ENCODE measurements at places on chromosomes 11 and 22. TPM values are rescaled to one million over a fixed set of nuclear protein-coding genes. Genes with fewer than 3 reads are reported as not detected.

The CTSW gene
- total RNA-seq = 2.2 TPM

DNA sequence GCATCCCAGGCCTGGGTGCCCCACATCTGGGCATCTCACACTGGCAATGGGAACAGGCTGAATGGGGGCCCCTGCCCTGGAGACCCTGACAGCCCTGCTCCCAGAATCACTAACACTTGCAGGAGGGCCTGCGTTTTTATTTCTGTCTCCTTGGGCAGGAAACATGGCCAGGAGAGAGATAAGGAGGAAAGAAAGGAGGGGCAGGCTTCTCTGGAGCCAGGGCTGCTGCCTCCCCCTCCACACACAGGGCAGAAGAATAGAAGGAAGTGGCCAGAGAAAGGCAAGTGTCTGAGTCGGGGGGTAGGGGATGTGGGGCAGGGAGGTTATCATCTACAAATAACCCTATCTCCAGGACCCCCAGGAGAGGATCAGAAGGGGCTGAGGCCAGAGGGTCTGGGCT is 25.5 kb upstream of the TSPAN18 start:
- DNase-seq = no peak

DNA sequence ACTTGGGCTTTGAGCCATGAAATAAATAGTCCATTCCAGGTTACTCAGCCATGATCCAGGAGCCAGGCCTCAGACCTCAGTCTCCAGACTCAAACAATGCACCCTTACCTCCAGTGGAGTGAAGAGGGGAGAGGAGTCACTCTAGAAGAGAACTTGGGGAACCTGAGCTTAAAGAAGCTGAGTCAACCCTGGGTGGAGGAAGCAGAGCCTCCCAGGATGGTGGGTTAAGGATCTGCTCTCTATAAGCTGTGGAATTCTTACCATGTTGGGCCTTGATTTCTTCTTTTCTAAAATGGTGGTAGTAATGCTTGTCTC is 113.2 kb downstream of the NECTIN1 start:
- no peak for DNase-seq

DNA sequence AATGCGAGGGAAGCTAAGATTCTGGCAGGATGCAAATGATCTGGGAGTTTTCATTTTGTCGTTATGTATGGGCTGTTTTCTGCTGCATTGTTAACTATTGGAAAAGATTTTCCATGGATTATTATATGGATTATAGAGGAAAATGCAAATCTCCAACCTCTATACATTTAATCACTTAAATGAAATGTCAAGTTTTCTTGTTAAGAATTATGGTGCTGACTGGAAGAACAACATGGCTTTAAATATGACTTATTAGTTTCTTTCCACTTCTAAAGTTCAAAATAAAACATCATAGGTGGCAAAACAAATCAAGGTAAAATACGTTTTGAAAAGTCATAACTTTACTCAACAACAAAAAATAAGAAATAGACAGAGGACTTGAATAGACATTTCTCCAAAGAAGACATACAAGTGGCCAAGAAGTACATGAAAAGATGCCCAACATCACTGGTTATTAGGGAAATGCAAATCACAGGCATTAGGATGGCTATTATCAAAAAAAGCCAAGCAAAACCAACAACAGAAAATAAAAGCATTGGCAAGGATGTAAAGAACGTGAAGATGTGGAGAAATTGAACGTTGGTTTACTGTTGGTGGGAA is 56.2 kb upstream of the CLDN5 start:
- no peak for DNase-seq

DNA sequence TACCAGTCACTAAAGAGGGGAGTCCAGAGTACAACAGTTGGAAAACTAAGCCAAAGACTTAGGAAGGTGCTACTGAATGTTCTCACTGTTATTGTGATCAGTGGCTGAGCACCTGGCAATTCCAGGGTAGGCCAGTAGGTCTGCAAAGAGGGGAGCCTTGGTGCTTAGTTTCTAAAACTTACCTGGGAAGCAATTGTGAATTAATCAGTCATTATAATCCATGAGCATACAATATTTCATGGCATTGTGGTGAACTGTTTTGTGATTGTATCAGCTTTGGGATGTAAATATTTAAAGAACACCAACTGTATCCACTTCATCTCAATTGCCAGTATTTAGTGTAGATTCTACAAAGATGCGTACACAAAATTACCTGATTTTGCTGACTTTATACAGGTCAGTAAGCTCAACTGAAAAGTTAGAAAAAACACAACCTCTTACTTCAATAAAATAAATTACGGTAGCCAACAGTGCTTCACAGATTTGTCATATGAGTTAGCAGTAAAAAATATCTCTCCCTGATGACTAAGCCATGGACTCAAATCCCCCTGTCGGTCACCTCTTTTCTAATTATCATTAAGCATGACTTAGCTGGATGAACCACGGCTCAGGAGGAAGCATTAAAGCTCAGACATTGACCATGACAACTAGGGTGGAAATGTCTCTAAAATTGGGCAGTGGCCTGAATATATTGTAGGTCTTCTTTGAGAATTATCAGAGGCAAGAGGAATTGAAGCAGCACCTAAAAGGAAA is 30.8 kb upstream of the SORL1 start:
- no peak for DNase-seq

The HBG2 gene
- total RNA-seq = not detected

DNA sequence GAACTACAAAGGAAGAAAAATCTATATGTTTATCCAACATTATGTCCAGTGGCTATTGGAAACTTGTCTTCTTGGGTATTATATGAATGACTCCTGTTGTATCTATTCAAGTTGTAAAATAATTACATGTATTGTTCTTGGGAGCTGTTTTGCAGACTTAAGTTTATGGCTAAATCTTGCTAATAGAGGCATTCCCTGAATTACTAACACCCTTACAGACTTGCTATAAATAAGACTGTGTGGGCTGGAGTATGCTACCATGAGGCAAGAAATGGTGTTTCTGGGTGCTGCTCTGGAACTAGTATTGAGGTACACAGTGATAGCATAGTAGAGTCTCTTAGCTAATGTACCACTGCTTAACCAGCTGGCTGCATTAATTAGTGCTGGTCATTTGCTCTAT is 155.1 kb downstream of the HIPK3 start:
- no peak for DNase-seq

DNA sequence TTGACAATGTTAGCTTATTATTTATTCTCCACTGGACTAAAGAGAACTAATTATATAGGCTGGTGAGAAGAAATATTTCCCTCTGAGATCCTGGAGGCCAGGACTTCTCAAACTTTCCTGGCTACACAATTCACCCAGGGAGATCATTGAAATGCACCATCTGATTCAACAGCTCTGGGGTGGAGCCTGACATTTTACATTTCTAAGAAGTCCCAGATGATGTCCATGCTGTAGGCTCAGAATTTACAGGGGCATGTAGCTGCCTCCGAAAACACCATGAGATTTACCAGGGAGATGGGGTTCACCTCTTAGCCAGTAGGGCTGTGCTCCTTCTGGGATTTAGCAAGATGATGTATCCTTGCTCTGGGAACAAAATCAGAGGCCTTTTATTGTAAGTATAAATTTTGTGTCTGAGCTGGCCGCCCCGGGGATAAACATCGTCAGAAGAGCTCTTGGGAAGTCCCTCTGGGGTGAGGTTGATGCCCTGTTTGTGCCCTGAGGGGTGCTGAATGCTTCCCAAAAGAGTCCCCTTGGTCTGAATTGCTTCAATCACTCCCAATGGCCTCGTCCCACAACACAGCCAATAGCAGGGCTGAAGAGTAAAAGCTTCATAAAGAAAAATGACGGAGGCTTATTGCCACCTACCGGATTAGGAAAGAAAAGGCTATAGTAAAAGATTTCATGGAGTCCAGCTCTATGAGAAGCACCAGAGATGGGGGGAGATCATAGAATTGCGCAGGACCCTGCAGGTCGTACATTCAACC is 33.4 kb upstream of the API5 start:
- no peak for DNase-seq
